ENCODE measurements at places on chromosomes 11 and 22.

GRCh38 chr22:27583856-27584255, 217.7 kb downstream of the MN1 start:
- no peak for DNase-seq

GRCh38 chr11:3823303-3823702, 14.9 kb downstream of the PGAP2 start:
- DNase-seq: no peak

DNA sequence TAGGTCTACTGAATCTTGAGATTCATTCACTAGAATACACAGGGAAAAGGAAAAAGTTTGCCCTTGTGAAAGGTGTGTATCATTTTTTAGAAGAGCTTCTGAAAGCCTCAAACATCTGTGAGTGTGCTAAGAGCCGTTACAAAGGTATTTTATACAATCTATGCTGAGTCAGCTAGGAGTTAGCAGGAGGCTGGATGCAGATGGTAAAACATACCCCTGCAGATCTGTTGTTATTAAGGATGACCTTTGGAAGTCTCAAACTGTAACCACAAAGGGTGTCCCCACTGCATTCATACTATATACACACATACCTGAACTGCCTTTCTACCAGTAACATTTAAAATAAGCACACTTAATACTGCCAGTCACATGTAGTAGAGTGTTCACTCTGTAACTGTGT, 8.4 kb upstream of the C11orf91 start:
- DNase-seq: no peak

DNA sequence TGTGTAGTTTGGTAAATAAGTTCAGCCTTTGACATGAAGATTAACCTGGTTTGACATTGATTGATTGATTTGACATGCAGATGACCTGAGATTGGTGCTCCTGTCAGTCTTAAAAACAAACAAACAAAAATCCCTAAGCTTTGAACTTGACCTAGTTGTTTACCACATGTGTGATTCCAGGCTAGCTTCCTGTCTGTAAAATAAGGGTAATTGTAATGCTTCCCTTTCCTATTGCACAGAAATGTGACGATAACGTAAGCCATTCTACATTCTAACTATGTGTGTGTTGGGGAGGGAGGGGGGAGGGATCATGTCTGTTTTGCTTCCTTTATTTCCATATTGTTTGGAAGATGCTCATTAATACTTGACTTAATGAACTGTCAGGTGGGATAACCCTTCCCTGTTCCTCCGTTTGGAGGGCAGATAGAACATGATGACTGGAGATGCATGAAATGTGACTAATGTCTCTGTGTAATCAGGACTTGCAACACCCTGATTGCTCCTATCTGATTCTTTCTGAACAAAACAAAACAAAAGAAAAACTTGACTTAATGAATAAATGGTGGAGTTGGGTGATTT, 106.1 kb upstream of the CLMP start:
- no peak for DNase-seq

- no peak for DNase-seq
Measured at GRCh38 chr22:50612528-50613221, 12.1 kb downstream of the MAPK8IP2 start.

DNA sequence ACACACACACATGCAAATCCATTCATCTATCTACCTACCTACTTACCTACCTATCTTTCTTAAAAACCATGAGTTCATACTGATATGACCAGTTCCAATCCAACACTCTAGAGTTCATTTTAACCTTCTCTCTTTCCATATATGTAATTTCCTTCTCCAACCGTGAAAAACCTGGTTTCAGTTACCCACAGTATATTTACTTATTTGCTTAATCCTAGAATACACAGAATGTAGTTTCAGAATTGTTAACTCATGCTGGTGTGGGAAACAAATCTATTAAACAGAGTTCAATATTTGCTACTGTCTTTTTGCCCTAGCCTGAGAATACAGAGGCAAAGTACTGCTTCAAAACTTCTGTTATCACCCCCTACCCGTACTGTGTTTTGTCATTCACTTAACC, 101.3 kb downstream of the RRM1 start:
- DNase-seq: no peak

DNA sequence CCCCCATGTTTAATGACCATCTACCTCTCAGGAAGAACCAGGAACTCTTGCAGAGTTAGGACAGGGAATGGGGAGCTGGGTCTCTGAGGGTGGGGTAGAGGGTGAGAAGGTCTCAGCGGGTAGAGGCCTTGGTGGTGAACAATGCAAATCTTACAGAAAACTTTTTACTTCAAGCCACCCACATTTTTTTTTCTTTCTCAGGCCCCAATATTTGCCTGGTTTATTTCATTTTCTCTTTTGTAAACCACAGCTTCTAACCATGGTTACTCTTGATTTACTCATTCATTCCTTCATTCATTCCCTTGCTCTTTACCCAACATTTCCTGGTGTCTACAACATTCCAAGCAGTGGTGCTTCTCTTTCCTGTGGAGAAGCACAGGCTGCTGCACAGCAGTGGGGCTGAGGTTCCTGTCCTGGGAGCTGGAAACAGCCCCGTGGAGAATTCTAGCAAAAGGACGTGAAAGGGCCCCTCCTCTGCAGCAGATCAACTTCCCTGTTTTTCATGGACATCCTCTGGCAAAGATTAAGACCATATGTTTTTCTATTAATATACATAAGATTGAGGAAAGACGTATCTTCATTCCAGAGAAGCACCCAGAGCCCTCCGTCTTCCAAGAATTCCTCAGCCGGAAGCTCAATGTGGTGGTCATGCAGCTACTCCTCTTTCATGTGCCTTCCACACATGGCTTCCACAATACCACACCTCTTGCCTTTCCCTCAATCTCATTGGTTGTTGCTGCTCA, 224.4 kb upstream of the SESN3 start:
- no peak for DNase-seq

DNA sequence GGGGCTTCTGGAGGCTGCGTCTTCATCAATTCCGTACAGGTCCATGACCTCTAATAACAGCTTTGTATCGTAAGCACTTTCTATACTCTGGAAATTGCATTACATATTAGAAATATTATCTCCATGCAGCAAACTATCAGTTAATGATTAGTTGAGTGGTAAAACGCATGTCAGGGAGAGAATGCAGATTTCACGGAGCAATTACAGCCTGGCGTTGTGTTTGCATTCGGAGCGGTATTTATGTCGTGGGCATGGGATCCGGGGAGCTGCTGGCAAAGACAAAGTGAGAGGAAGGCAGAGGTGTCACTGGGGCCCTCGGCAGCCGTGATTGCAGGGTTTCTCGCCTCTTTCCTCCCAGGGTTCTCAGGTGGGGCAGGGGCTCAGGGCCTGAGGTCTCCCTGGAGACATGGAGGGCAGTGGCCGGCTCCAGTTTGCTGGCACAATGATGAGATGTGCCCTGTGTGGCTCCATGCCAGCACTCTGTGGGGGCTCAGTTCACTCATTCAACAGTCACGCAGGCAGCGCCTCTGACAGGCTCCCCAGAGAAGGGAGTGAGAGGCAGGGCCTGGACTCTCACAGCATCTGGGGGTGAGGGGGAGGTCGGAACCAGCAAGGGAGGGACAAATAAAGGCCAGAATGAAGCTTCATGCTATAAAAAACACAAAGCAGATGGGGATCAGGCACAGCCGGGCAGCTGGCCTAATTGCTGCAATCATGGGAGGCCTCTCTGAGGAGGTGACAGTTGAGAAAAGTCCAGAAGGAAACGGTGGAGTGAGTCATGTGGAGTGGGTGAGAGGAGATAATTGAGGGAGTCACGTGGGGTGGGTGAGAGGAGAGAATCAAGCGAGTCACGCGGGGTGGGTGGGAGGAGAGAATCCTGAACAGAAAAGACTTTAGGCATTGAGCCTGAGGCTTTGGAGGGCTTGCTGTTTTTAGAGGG, 1002.7 kb downstream of the BRD1 start:
- peak; percentile 18 for DNase-seq

DNA sequence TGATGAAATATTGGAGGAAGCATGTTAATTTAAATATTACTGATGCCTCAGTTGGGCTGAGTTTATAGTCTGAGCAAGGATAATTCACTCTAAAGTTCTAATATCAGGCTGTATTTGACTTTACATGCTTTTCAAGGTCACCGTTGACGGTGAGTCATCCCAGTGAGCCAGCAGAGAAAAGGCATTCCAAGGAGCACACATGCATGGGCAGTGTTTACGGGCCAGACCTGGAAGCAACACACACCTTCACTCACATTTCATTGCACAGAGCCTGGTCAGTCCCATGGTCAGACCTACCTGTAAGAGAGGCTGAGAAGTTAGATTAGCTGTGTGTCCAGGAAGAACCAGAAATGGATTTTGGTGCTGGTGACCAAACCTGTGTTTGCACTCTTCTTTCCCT, 53.5 kb downstream of the COMMD9 start:
- DNase-seq: no peak

- no peak for DNase-seq
Measured at GRCh38 chr22:21009638-21010425, 5.1 kb upstream of the P2RX6 start.

DNA sequence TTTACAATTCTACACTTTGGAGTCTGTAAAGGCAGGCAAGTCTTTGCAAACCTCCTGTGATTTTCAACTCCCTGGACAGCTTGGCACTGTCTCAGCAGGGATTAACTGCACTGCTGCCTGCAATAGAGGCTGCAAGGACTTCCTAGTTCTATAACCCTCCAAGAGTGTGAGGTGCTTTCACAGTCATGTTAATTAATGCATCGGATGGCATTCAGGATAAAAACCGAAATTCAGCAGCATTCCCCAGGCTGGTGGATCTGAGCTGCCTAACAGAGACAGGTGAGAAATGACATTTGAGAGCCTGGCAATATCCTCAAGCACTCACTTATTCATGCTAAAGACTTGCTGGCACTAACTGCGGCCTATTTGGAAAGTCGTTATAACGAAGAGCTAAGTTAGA, 85.0 kb downstream of the LARGE1 start:
- DNase-seq: no peak

- no peak for DNase-seq
Measured at GRCh38 chr11:134675983-134676382, 263.9 kb upstream of the B3GAT1 start.

GRCh38 chr11:73176145-73176873, 34.2 kb upstream of the FCHSD2 start:
- DNase-seq: no peak

- DNase-seq: no peak
Measured at GRCh38 chr11:2380396-2380795, 3.3 kb downstream of the CD81 start.

DNA sequence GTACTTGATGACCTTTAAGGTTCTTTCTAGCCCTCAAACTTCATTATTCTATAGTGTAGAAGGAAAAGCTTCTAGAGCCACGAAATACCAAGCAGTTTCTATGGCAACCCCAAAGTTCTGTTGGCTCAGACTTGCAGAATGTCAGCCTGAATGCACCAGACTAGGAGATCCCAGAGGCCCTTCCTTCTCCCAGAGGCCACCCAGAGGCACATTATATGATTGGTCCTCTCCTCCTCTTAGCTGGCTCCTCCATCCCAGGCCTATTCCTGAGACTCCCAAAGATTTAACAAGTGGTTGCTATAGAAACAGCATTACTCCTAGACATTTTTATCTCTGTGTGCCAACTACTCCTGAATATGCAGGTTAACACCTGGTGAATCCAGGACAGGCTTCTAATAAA, 69.2 kb upstream of the CCDC90B start:
- DNase-seq: no peak

DNA sequence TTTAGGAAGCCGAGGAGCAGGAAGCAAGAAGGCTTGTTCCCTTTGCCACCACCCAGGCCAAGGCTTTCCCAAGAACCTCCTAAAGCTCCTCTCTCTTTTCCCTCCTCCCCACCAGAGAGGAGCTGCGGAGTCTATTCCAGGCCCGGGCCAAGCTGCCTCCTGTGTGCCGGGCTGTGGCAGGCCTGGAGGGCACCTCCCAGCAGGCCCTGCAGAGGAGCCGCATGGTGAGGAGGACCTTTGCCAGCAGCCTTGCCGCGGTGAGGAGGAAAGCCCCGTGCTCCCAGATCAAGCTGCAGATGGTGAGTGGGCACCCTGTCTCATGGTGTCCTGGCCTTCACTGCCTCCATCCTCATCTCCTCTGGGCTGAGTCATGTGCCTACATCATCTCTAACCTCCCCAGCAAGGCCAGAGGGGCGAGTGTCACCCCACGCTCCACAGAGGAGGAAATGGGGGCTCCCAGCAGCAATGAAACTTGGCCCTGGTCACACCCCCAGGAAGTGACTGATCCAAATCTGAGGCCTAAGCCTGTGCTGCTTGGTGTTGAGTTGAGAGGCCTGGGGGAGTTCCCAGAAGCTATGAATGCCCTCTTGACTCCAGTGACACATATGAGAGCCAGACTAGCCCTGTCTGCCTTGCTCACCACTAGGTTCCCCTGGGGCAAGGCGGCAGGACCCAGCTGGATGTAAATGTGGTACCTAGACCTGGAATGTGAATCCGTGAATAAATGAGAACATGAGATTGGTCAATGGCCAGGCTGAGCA, 104.2 kb downstream of the MYO18B start:
- DNase-seq: no peak

- no peak for DNase-seq
Measured at GRCh38 chr11:68399916-68400315, 60.6 kb upstream of the PPP6R3 start.

GRCh38 chr11:124612045-124612444, 817 bp downstream of the PANX3 start:
- no peak for DNase-seq

GRCh38 chr11:76792505-76793264, 9.5 kb downstream of the TSKU start:
- no peak for DNase-seq

DNA sequence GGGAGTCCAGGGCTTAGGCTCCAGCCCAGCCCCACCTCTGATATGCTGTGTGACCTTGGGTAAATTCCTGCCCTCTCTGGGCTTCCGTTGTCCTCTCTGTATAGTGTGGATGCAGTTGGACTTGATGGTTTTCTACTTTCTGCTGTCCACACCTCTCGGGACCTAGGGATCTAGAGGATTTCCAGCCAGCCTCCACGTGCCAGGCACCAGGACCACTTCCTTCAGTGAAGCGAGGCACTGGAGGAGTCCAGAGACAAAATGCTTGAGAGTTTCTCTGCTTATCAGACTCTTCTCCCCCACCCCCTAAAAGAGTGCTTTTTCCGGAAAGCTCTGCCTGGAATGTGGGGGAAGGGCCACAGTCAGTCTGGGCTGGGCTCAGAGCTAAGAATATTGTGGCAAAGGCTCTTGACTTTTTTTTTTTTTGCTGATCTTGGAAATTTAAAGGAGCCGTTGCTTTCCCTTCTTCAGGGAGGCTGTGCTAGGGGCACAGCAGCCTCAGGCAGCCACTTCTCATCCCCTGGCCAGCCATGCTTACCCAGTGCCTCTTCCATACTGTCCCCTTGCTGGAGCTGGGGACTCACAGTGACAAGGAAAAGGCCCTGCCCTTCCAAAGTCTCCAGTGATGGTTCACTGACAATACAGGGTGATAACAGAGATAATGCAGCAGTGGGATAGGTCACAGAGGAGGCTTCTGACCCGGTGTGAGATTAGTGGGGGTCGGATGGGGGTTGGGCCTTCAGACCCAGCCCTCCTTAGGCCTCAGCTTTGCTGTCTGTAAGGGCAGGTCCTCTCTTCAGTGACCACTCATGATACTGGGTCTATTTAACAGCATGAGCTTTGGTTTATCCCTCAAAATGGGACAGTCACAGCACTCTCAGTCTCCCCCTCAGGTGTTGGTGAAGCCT, 2.9 kb upstream of the SERPINH1 start:
- no peak for DNase-seq

GRCh38 chr22:32075997-32076760, 33.1 kb downstream of the SLC5A1 start:
- no peak for DNase-seq

GRCh38 chr11:66042227-66042995, 6.5 kb downstream of the GAL3ST3 start:
- DNase-seq: no peak

- peak; percentile 31 for DNase-seq
Measured at GRCh38 chr11:113773092-113773415, 438 bp downstream of the ZW10 start.

- no peak for DNase-seq
Measured at GRCh38 chr11:113828191-113828590, 47.2 kb downstream of the USP28 start.

Measured in SW480 (cell line).